ENCODE measurements at places on chromosomes 5 and 9.
A peak's percentile ranks its signal among the peaks of the same experiment; 100 is the strongest.

- DNase-seq: no peak
Measured at GRCh38 chr9:109499631-109500410, 1.7 kb upstream of the PTPN3 start.

GRCh38 chr9:76676857-76677256 lies 87.4 kb upstream of the PCA3 start:
- DNase-seq: no peak

GRCh38 chr9:133170716-133171115 lies 7.0 kb upstream of the GBGT1 start:
- DNase-seq: no peak

GRCh38 chr9:72627956-72628540 lies 106.6 kb downstream of the TMC1 start:
- no peak for DNase-seq

GRCh38 chr9:37036776-37037502 lies 2.9 kb upstream of the PAX5 start:
- DNase-seq: no peak

DNA sequence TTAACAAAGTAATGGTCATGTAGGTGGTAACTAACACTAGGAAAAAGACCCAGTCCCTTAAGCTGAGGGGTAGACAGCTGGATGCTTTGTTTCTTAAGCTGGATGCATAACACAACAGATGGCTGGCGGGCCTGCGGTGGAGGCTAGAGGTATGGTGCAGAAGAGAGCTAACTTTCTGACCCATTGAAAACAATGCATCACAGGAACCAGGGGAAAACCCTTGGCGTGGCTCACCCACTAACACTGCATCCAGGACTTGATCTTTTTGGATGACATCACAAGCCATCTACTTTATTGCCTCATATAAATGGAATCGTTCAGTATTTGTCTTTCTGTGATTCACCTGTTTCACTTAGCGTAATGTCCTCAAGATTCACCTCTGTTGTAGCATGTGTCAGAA lies 138.7 kb downstream of the AUH start:
- DNase-seq: no peak

GRCh38 chr9:88747768-88748167 lies 212.8 kb downstream of the NXNL2 start:
- DNase-seq: peak; percentile 65

DNA sequence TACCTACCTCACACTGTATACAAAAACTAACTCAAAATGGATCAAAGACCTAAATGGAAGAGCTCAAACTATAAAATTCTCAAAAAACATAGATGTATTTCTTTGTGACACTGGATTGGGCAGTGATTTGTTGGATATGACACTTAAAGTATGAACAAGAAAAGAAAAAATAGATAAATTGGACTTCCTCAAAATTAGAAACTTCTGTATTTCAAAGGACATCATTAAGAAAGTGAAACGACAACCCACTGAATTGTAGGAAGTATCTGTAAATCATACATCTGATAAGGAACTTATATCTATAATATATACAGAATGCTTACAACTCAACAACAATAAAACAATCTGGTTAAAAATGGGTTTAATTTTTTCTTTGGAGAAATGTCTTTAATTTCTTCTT lies 96.7 kb downstream of the NRG2 start:
- DNase-seq: no peak

DNA sequence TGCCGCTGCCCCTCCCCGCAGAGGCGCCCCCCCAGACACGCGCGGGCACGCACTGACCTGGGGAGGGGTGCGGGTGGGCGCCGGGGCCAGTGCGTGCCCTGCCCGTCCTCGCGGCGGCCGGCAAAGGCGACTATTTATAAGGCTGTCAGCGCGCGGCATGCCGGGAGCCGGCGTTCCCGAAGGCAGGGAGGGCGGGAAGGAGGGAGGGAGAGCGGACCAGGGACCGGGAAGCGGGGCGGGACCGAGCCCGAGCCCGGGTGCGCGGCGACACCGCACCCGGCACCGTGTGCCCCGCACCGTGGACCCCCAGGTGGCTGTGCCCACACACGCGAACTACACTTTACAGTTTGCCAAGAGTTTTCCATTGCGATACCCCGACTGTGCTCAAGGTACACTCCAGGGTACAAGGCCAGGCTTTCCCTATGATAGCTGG lies at the start of gene AK1:
AK1 (minus strand) TSS at position 110 of the 433 bp plus-strand sequence. CDS start 3,058 bp downstream, outside the sequence.
- DNase-seq: no peak

DNA sequence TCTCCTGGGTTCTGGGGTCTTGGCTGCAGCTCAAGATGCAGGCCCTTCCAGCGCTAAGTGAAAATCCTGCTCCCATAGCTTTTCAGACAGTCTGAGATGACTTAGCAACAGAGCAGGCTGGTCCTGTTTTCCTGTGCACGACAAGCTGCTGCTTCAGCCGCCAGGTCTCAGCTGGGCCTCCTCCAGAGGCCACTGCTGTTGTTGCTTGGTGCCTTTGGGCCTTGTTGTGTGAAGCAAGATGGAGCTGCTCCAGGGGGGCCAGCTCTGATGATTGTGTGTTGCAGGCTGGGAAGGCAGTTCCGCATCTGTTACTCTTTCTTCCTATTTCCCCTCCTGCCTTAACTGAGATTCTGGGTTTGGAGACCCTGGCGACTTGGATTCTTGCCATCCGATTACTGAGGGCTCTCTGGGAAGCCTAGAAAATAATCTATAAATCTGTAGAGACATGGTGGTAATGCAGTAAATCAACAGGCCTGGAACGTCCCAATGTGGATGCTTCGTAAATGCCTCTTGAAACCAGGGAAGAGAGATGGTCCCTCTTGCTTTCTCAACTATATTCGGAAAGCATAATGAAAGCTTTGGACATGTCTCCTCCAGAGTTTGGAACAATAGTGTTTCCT lies 3.2 kb downstream of the MAP1B start:
- DNase-seq: no peak

DNA sequence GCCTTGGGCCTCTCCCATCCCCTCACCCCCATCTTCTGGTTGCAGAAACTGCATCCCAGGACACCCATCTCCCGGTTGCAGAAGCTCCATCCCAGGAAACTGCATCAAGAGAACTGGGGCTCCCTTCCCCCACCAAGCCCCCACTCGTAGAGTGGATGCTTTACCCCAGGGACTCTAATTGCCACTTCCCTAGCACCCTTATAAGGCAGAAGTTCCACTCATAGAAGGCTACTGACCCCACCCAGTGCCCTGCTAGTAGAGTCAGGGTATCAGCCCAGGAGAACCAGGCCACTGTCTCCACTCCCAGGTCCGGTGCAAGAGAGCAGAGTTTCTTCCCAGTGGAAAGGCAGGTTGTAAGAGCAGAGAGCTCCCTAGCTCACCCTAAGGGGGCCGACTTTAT lies 12.2 kb upstream of the SYK start:
- DNase-seq: no peak

DNA sequence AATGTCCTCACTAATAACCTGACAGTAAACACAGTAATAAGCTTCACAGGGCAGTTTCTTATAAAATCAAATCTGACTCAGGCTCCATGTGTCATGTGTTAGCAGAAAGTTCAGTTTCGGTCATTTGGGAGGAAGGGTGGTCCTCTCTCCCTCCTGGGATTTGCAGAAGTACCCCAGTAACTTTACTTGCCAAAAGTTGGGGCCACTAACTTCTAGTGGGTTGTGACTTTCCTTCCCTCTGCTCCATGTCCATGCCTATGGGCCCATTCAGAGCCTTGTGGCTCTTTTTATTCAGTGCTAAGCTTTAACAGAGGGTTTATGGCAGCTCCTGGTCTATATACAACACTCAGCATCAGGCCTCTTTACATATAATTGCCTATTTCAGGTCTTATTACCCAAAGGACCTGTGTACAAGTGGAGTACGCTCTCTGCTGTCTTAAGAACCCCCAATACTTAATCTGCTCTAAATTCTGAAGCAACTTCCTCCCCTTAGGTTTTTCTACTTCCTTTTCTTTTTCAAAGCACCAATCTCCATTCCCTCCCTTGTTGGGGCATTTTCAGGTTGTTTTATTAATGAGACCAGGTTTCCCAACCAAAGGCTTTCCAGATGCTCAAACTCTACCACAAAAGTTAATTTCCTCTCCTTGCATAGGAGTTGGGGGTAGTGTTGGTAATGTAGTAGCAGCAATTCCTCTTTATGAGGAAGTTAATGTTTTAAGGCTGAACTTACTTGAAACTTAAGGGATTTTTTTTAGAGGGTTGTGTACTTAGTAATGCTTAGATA lies 107.7 kb downstream of the CCDC192 start:
- no peak for DNase-seq

DNA sequence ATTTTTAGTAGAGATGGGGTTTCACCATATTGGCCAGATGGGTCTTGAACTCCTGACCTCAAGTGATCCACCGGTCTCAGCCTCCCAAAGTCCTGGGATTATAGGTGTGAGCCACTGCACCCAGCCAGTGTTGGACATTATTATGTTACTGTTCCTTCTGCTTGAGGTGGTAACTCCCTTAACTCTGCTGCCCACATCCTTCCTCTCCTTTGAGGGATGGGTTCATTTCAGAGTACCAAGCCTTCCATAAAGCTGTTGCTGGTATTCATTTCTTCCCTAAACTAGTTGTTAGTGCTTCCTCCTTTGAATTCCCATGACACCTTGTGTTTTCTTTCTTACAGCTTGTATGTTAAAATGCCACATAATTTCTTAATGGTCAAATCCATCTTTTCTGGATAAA lies 54.0 kb downstream of the CTNNA1 start:
- DNase-seq: no peak

GRCh38 chr9:135340726-135341475 lies 138.7 kb upstream of the PPP1R26 start:
- DNase-seq: no peak

- DNase-seq: no peak
Measured at GRCh38 chr5:172439785-172440477, 14.4 kb downstream of the SH3PXD2B start.

DNA sequence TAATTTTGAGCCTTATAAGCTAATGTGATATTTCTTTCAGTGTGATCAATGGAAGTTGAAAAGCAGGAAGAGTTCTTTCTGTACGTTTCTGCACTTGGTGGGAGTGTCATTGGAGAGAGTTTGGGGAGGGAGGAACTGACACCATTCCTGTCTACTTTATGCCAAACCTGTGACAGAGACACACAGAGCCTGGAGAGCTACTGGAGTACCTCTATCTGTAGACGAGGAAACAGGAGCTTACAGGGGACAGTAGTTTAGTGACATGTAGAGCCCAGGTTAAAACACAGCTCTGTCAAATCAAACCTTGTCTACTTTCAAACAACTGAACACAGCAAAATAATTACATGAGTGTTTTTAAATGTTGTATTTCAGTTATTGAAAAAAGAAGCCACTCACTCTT lies 103.6 kb downstream of the PDE4D start:
- no peak for DNase-seq

- no peak for DNase-seq
Measured at GRCh38 chr9:136799079-136799853, 3.1 kb downstream of the CCDC183 start.

GRCh38 chr9:82124090-82124489 lies 135.5 kb downstream of the SPATA31D1 start:
- DNase-seq: peak; percentile 48

DNA sequence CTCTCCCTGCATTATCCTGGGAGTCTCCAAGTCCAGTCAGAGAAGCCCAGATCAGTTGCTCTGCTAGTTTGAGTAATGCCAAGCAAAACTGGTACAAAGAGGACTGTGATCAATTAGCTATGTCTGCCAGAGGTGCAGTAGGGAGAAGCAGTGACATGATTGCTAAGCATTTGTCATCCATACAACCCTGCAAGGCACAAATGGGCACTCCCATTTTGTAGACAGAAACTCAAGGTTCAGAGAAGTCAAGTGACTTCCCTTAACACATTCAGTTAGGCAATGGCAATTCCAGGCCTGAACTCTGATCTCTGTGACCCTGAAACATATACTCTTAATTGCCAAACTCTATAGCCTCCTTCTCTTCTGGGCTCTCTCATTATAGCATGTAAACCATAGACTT lies 34.0 kb downstream of the NDST1 start:
- no peak for DNase-seq

DNA sequence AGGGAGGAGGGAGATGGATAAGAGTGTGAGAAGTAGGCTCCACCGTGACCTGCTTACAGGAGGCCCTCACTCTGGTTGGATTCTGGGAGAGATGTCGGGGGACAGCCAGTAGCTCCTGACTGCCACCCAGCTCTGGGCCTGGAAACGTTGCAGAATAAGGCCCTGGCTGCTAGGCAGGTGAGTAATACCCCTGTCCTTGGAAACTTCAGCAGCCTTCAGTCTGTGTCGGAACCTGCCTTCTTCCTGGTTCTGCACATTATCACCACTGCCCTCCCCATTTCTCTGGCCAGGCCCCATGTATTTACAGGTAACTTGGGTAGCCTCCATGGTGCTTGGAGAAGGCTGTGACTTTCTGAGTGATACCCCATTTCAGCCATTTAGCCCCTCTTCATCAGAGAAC lies 26.8 kb downstream of the FAXDC2 start:
- DNase-seq: no peak

- no peak for DNase-seq
Measured at GRCh38 chr5:180613188-180613813, 22.0 kb upstream of the SCGB3A1 start.

- no peak for DNase-seq
Measured at GRCh38 chr5:123037104-123037418, 536 bp upstream of the PPIC start.

DNA sequence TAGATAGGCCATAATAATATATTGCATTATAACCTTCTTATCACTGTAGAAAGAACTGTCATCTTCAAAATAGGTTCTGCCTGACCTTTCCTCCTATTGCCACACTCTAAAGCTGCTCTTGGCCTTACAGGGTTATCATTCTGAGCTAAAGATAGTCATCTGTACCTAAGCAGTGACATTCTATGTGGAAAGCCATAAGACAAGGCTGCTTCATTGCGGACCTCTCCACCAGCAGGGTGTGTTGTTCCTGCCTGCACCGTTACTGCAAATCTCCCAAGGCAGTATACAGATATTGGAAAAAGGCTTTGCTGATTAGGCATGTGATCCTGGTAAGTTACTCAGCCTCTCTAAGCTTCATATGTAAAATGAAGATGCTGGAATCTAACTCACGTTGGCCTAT lies 8.1 kb downstream of the ZNF622 start:
- no peak for DNase-seq

DNA sequence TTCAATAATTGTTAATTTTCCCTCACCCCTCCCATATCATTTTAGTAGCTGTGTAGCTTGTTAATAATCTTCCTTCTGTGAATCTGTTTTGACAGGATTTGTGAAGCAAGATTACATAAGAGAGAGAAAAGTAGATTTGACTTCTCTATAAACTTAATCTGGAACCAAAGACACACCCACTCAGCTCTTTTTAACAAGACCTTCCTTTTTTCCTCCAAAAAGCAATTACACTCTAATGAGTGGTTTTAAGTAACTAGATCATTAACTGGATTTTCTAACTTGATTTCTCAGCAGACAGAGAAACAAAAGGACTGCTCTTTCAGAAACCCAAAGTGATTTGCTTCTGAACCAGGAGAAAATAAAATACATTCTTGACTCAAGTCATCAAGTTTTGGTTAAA lies 21.9 kb downstream of the RFK start:
- DNase-seq: no peak

- no peak for DNase-seq
Measured at GRCh38 chr9:105693435-105694189, 729 bp upstream of the TMEM38B start.

DNA sequence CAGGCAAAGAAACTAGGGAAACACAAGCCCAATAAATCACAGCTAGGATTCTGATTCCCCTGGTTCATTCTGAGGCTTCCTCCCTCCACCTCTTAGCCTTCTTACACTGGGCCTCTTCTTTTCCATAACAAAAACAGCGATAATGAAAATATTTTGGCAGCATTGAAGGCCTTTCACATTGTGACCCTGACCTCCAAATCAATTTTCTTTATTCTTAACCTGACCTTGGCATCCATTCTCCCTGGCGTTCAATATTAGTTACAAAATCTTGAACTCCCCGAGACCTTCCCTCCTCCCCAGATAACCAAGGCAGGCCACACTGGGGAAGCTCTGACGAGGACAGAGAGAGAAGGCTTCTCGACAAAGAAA lies 399.9 kb downstream of the ZSWIM6 start:
- DNase-seq: no peak

All from HS-5 (cell line).